ENCODE measurements at places on chromosomes 1 and 21. TPM values are rescaled to one million over a fixed set of nuclear protein-coding genes. Genes with fewer than 3 reads are reported as not detected.

The IGSF9 gene
- 0.15 TPM for total RNA-seq

The KRTAP10-12 gene
- total RNA-seq = not detected

The MAEL gene
- not detected for total RNA-seq

The FOXD2 gene
- total RNA-seq = 0.39 TPM

The FLG2 gene
- total RNA-seq = not detected

The MKNK1 gene
- 20.8 TPM for total RNA-seq

The CD48 gene
- not detected for total RNA-seq

The FAM3B gene
- total RNA-seq = not detected

The KMO gene
- 0.68 TPM for total RNA-seq
